ENCODE measurements at places on chromosomes 13 and 19.

GRCh38 chr13:107034236-107034872 lies 466.4 kb upstream of the ARGLU1 start:
- DNase-seq, result no peak

GRCh38 chr13:80740071-80740470 lies 399.1 kb upstream of the SPRY2 start:
- no peak for DNase-seq

DNA sequence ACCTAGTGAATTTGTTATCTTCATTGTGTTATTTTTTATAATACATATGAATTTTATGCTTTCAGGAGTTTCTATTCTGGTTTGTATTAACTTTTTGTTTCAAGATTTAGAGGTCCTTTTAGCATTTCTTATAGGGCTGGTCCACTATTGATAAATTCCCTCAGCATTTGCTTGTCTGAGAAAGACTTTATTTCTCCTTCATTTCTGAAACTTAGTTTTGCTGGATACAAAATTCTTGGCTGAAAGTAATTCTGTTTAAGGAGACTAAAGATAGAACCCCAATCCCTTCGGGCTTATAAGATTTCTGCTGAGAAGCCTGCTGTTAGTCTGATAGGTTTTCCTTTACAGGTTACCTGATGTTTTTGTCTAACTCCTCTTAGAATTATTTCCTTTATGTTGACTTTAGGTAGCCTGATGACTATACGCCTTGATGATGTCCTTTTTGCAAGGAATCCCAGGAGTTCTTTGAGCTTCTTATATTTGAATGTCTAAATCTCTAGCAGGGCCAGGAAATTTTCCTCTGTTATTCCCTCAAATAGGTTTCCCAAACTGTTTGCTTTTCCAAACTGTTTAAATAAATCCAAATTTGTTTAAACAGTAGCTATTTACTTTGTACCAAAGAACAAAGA lies 127.1 kb downstream of the CYSLTR2 start:
- DNase-seq, result no peak

GRCh38 chr13:91817250-91817649 lies 418.8 kb downstream of the GPC5 start:
- no peak for DNase-seq

GRCh38 chr19:7701049-7701653 lies 780 bp downstream of the FCER2 start:
- no peak for DNase-seq

Measured in activated CD8-positive, alpha-beta T cell treated with anti-CD3 and anti-CD28 coated beads, Interleukin-2, amount 10 ng/mL, durations not matched to agents 7 days and 5 days (primary cell).